ENCODE measurements at places on chromosomes 2 and 18. TPM values are rescaled to one million over a fixed set of nuclear protein-coding genes. Genes with fewer than 3 reads are reported as not detected.
A peak's percentile ranks its signal among the peaks of the same experiment; 100 is the strongest.

GRCh38 chr2:168470320-168471162 is 14.5 kb downstream of the CERS6 start:
- no peak for DNase-seq

GRCh38 chr2:229370509-229370908 is 99.4 kb upstream of the PID1 start:
- no peak for DNase-seq

GRCh38 chr2:144146076-144146475 is 373.8 kb downstream of the ZEB2 start:
- no peak for DNase-seq

DNA sequence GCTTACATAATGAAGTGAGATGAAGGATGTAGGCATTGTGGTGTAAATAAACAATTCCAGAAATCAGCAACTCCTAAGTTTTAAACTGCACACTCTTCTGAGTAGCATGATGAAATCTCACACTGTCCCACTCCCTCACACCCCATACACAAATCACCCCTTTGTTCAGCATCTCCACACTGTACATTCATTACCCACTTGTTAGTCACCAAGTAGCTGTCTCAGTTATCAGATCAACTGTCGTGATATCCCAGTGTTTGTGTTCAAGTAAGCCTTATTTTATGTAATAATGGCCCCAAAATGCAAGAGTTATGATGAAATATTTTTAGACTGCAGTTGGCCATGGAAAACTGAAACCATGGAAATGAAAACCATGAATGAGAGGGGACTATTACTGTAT is 135.7 kb downstream of the GRB14 start:
- DNase-seq, result peak; percentile 22

- no peak for DNase-seq
These were observed 1.5 kb downstream of the RPRM start for GRCh38 chr2:153476816-153477635.

DNA sequence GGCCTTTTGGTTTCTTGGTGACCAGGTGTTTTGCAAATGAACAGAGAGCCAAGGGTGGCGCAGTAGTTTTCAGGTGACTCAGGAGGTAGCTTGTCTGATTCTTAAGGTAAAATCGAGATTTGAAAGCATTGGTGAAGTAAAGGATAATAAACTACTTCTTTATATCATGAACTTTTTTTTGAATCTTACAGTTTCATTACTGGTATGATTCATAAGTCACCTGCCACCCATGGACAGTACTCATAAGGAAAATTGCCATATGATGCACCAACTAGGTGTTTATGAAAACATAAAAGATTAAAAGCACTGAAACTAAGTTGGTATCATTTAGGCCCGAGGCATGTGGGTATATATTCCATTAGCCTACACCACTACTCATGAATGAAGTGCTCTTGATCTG is 84.1 kb upstream of the MGAT5 start:
- DNase-seq, result no peak

DNA sequence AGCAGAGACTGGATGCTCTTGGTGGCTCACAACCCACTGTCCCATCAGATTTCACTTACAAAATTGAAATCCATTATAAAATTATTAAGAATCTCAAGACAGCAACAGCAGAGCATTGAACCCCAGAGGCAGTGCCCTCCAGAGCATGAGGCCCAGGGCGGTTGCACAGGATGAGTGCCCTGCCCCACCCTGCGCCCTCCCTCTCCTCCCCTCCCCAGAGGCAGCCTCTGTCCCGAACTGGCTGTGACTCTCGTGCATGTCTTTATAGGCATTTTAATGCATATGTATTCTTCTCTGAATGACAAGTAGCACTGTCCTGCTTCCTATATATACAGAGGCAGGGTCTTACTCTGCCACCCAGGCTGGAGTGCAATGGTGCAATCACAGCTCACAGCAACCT is 10.4 kb downstream of the MFSD2B start:
- no peak for DNase-seq

GRCh38 chr2:73203055-73203681 is 794 bp downstream of the NOTO start:
- no peak for DNase-seq

DNA sequence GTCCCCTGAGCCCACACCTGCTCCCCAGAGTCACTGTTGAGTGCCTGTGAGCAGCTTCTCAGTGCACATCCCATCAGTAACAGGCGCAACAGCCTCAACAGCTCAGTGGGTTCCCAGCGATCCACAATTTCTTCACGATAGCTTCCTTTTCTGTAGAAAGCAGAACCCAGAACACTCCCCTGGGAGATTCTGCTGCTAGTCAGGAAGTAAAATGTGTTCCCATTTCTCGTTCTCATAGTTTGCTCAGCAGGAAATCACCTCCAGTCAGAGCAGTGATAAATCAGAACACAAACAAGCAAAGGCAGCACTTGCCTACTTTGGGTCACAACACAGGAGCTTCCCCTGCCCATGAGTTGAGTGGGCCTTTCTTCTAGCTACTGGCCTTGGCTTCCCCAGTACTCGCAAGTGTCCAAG is 48.9 kb upstream of the ATG16L1 start:
- no peak for DNase-seq

DNA sequence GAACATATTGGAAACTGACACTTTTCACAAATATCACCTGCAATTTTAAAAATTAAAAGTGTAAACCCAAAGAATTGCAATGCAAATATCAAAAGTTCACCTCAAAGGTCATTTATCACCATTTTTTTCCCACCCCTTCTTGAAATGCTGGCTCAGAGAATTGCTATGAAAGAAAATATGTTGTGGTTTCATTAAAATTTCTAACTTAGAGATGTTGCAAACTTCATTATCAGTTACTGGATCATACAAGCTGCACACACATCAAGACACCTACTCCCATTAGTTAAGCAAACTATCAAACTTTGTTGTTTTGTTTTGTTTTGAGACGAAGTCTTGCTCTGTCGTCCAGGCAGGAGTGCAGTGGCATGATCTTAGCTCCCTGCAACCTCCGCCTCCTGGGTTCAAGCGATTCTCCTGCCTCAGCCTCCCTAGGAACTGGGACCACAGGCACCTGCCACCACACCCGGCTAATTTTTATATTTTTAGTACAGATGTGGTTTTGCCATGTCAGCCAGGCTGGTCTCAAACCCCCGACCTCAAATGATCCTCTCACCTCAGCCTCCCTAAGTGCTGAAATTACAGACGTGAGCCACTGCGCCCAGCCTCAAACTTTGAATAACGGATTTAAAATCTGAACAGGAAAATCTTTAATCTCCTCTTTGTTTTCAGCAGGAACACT is 37.0 kb downstream of the STK39 start:
- DNase-seq, result peak; percentile 61

GRCh38 chr2:19538411-19538963 is 180.1 kb upstream of the OSR1 start:
- DNase-seq, result peak; percentile 99

GRCh38 chr2:58428096-58429013 is 187.2 kb upstream of the FANCL start:
- DNase-seq, result no peak

- DNase-seq, result no peak
These were observed 131.2 kb downstream of the NEDD4L start for GRCh38 chr18:58175122-58175785.

DNA sequence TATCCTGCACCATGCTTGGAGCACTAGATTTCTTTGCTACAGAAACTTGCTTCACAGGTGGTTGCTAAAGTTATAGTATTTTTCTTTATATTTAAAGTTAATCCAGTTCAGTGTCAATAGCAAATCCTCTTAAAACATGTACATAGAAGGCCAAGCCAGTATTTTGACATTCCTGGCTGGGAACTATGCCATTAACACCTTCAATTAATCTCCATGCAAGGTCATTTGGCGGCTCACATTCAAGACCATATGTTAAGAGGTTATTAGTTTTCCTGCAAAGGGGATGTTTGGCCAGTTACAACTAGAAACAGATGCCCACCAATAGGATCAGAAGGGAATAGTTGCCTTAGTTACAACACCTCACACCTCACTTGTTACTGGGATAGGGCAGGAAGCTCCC is 261.3 kb upstream of the MEIS1 start:
- no peak for DNase-seq

DNA sequence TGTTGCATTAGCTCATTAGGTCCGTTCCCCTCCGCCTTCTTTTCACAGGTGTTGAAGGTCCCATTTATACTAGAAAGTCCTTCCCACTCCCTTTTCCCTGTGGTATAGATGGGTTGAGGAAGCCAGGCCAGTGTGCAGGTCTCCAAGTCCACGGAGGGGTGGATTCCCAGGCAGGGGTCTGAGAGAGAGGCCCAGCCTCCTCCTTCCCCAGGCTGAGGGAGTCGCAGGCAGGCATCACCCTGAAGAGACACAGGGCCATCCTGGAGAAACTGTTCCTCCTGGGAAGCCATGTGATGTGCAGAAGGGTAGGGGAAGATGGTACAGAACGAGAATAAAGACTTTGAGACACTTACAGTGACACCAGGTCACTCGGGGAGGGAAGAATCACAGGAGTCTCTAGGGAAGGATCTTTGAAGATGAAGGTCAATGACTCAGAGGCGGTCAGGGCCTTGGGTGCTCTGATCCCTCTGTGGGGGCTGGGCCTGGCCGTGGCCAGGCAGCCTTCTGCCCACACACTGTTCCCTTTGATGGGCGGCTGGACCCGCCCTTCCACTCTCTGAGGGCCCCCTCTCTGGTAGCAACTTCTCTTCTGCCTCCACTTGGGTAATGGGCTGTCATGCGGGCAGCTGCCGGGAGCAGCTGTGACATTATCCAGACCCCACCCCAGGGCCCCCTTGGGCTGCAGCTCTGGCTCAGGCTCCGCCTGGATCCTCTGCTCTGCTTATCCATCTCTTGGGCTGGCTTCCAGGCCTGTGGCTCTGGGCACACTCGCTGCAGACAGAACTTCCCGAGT is 45.1 kb downstream of the RHOB start:
- peak; percentile 47 for DNase-seq

GRCh38 chr2:156600196-156600595 is 164.0 kb downstream of the GPD2 start:
- DNase-seq, result no peak

DNA sequence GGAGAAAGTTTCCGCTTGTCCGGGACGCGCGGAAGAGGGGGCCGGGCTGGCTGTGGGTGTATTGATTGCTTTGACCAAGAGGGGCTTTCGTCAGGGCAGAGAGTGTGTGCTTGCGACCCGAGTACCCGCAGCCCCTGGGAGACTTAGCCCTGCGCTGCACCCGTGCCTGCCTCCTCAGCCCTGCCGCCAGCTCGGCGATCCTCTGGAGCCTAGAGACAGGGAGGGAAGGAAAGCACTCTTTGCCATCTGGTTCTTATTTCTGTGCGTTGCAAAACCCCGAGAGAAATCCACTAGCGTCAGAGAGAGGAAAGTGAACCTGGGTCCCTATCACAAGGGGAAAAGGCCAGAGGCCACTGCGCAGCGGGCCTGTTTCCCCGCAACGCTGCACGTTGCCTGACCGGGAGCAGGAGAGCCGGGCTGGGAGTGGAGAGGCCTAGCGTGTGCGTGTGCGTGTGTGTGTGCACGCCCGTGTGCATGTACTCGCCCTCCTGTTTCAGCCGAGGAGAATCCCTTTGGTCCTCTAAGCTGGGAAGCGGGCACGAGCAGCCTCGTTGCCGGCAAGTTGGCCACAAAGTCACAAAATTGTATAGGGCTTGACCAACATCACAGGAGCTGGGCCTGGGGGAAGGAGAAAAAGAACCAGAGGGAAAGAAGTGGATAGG is 1.7 kb downstream of the SIX3 start:
- no peak for DNase-seq

DNA sequence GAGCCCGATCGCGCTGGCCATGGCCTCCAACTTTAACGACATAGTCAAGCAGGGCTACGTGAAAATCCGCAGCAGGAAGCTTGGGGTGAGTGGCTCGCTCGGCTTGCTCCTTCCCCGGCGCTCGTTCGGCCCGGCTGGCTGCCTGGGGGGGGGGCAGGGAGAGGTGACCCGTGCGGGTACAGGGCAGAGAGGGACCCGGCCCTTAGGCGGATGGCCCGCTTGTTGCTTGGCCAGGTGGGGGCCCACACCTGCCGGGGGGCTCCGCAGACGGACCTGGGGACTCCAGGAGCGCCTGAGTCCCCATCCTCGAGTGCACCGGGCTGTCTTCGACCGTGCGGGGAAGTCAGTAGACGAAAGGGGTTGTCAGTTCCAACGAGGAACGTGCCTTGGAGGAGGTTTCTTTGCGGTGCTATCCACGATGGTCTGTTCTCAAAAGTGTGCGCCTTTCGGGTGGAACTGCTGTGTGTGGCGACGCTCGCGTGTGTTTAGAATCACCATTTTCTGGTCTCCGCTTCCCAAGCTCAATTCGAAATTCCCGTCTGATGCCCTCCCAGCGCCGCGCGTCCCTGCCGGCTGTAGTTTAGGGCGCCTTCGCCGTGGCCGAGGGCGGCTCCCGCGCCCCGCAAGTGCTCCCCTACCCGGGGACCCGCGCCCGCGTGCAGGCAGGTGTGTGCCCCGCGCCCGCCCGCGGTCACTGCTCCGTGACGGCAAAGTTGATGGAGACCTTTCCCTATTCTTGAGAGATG is 711 bp downstream of the DOK6 start:
- no peak for DNase-seq

GRCh38 chr18:10332452-10332851 is 122.0 kb upstream of the APCDD1 start:
- DNase-seq, result no peak

- no peak for DNase-seq
These were observed 406.2 kb downstream of the MTX2 start for GRCh38 chr2:176675271-176675949.

DNA sequence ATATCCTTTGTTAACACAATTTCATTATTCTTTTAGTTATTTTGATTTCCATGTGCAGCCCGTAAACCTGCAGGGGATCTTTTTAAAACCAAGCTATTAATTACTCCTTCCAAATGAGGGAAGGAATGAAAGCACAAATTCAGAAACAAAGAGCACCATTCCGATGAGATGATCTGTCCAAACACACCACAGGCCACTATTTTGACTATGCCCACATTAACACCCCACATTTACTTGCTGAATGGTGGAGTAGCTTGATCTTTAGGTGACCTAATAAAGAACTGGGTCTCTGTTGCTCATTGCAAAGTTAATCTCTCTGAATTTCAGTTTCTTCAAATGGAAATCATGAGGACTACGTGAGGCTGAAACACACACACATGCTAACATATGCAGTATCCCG is 218.0 kb downstream of the IRS1 start:
- peak; percentile 25 for DNase-seq

STON1 gene
- total RNA-seq, result 2.5 TPM

ALLC gene
- not detected for total RNA-seq

BMP10 gene
- total RNA-seq, result 0.46 TPM

MAPK4 gene
- 0.07 TPM for total RNA-seq

SULT6B1 gene
- not detected for total RNA-seq

CFAP65 gene
- total RNA-seq, result 0.26 TPM

VSNL1 gene
- total RNA-seq, result not detected

PSTPIP2 gene
- total RNA-seq, result 3.9 TPM

PIGN gene
- 24.1 TPM for total RNA-seq
